ENCODE measurements at places on chromosomes 2 and 18. TPM values are rescaled to one million over a fixed set of nuclear protein-coding genes. Genes with fewer than 3 reads are reported as not detected.

The STARD6 gene
- 0.75 TPM for polyA plus RNA-seq

The CFAP53 gene
- polyA plus RNA-seq, result 0.80 TPM

The VIT gene
- 0.20 TPM for polyA plus RNA-seq

The SULT1C4 gene
- 9.2 TPM for polyA plus RNA-seq

The SERPINB10 gene
- not detected for polyA plus RNA-seq

The CCDC102B gene
- polyA plus RNA-seq, result 3.0 TPM

The UGT1A8 gene
- polyA plus RNA-seq, result not detected

The XIRP2 gene
- not detected for polyA plus RNA-seq

The LRP1B gene
- polyA plus RNA-seq, result 0.98 TPM

The BCL2L11 gene
- 16.3 TPM for polyA plus RNA-seq

The PFN4 gene
- 0.59 TPM for polyA plus RNA-seq

The CTAGE1 gene
- not detected for polyA plus RNA-seq

The TGFBRAP1 gene
- 11.7 TPM for polyA plus RNA-seq

The ANKRD30B gene
- polyA plus RNA-seq, result not detected

The RTP5 gene
- polyA plus RNA-seq, result 5.2 TPM

The CAVIN2 gene
- polyA plus RNA-seq, result 7.8 TPM

The SMCHD1 gene
- polyA plus RNA-seq, result 5.5 TPM

The C2orf80 gene
- 3.3 TPM for polyA plus RNA-seq

The SRD5A2 gene
- polyA plus RNA-seq, result not detected

The TTR gene
- polyA plus RNA-seq, result 2.4 TPM

The TMEM169 gene
- 8.2 TPM for polyA plus RNA-seq

The MRO gene
- 7.2 TPM for polyA plus RNA-seq

The UGT1A10 gene
- not detected for polyA plus RNA-seq

The FBLN7 gene
- 32.4 TPM for polyA plus RNA-seq

The POTEI gene
- not detected for polyA plus RNA-seq

The CREG2 gene
- polyA plus RNA-seq, result 3.8 TPM

The SKOR2 gene
- polyA plus RNA-seq, result not detected

The SLC5A6 gene
- 18.4 TPM for polyA plus RNA-seq

The ARHGEF4 gene
- 47.6 TPM for polyA plus RNA-seq

The MATN3 gene
- 2.0 TPM for polyA plus RNA-seq

The ATP8B1 gene
- polyA plus RNA-seq, result 1.8 TPM

The ITGAV gene
- 10.7 TPM for polyA plus RNA-seq

The PDE1A gene
- polyA plus RNA-seq, result 6.2 TPM

The DNER gene
- polyA plus RNA-seq, result 392 TPM

The PRPF40A gene
- 18.8 TPM for polyA plus RNA-seq

The CAPN14 gene
- polyA plus RNA-seq, result not detected

The TDRD15 gene
- not detected for polyA plus RNA-seq

The MYO7B gene
- polyA plus RNA-seq, result 0.46 TPM

The SDC1 gene
- polyA plus RNA-seq, result 17.5 TPM

The GALR1 gene
- 0.10 TPM for polyA plus RNA-seq

The NEB gene
- 8.4 TPM for polyA plus RNA-seq

The CXCR1 gene
- 0.49 TPM for polyA plus RNA-seq

The PRSS56 gene
- polyA plus RNA-seq, result not detected

The EML6 gene
- polyA plus RNA-seq, result 0.58 TPM

The DNAJC5G gene
- not detected for polyA plus RNA-seq

The MC2R gene
- polyA plus RNA-seq, result not detected

The LRRC30 gene
- polyA plus RNA-seq, result not detected

The HOXD12 gene
- 1.3 TPM for polyA plus RNA-seq

The LCT gene
- not detected for polyA plus RNA-seq

The CTLA4 gene
- not detected for polyA plus RNA-seq

The VPS54 gene
- polyA plus RNA-seq, result 3.7 TPM

Data from brain (organoid and tissue), 16 donors.